ENCODE measurements at places on chromosomes 5 and 9. TPM values are rescaled to one million over a fixed set of nuclear protein-coding genes. Genes with fewer than 3 reads are reported as not detected.

LTC4S gene
- total RNA-seq: 2.7 TPM

DNAJC25 gene
- total RNA-seq: 3.5 TPM

PCDHGB7 gene
- total RNA-seq: 0.85 TPM

ADAMTSL2 gene
- 1.7 TPM for total RNA-seq

HMCN2 gene
- total RNA-seq: 0.90 TPM

TAF1L gene
- total RNA-seq: not detected

INSL4 gene
- 0.05 TPM for total RNA-seq

ANKRD55 gene
- 3.5 TPM for total RNA-seq

PCDHGA2 gene
- total RNA-seq: 0.19 TPM

SEMA5A gene
- 2.5 TPM for total RNA-seq

TLX3 gene
- not detected for total RNA-seq

TMEM203 gene
- 20.6 TPM for total RNA-seq

ZFP37 gene
- 2.5 TPM for total RNA-seq

HAND1 gene
- 0.19 TPM for total RNA-seq

AGTPBP1 gene
- 34.7 TPM for total RNA-seq

- DNase-seq: no peak
Measured at GRCh38 chr5:94361832-94362796, 256.3 kb downstream of the KIAA0825 start.

GRCh38 chr5:108168915-108169314, 213.0 kb downstream of the FBXL17 start:
- DNase-seq: no peak

- no peak for DNase-seq
Measured at GRCh38 chr5:106269252-106269843, 1401.4 kb downstream of the EFNA5 start.

DNA sequence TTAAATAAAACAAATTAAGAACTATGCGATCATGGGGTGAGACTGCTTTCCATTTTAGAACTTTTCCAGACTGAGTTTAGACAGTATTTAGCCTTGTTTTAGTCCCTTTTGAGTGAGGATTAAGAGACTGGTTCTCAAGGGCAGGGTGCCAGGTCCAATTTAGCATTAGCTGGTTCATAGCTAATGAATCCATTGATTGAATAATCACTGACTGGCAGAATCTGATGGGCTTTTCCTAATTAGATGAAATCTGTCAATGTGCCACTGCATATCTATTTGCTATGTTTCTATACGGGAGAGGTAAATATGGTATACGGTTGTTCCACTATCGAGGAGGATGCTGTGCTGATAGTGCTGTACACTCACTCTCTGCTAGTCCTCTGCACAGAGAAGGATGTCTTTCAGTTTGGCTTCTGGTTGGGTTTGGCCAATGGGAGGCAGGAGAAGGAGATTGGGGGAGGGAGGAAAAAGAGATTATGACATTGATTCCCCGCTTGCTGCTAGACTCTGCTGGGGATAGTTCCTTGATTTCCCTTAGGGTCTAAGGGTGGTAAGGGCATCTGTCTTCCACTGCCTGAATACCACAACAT, 496.6 kb downstream of the CTNND2 start:
- no peak for DNase-seq

DNA sequence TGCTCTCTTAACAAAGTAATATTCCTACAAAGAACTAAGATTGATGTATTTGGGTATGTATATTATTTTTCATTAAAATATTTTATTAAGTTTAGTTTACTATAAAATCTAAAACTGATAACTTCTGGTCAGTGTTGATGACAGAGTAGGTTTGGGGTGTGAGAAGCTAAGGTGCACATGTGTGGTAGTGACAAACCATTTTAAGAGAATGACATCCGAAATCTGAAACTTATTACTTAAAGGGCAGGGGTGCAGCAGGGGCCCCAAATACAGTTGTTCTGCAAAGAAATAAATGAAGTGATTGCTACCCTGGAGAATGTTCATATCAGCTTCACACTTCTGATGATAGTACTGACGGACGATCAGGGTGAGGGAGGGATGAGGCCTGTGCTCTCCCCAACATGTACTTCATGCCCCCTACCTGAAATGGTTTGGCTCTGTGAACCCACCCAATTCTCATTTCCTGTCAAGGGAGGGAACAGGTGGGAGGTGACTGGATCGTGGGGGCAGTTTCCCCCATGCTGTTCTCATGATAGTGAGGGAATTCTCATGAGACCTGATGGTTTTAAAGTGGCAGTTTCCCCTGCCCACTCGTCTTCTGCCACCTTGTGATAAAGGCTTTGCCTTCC, 125.3 kb upstream of the RFX3 start:
- no peak for DNase-seq

GRCh38 chr9:124392871-124393460, 22.3 kb downstream of the PSMB7 start:
- DNase-seq: no peak

GRCh38 chr5:173625673-173626504, 9.4 kb upstream of the BOD1 start:
- DNase-seq: no peak

DNA sequence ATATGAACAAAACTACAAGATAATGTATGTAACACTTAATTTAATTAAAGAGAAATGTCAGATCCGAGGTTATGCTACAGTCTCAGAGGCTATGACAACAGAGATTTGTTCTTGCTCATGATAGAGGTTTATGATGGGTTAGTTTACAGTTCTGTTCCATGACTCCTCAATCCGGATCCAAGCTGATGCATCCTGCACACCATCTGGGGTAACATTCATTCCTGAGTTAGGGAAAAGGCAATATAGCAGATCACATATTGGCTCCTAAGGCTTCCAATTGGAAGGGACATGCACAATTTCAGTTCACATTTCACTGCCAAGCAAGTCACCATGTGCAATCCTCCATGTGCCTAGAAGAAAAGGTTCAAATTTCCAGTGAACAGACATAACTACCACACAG, 40.4 kb downstream of the ABLIM3 start:
- DNase-seq: no peak

GRCh38 chr9:133862585-133863256, 124.6 kb upstream of the SARDH start:
- no peak for DNase-seq

DNA sequence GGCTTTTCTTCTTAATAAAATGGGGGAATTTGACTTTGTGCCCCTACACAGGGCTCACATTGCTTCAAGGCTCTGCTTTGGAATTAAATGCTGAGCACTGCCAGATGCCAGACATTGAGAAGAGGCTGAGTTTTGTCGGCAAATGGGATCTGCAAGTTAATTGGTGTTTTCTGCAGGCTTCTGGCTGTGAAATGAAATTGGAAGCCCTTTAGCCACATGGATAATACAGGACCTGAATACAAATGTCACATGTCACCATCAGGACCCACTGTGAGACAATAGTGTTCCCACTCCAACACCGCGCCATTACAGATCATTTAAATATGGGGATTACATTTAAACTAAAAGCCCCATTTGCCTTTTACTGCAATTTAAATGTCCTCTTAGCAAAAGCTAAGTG, 164.4 kb downstream of the ZSWIM6 start:
- DNase-seq: no peak

DNA sequence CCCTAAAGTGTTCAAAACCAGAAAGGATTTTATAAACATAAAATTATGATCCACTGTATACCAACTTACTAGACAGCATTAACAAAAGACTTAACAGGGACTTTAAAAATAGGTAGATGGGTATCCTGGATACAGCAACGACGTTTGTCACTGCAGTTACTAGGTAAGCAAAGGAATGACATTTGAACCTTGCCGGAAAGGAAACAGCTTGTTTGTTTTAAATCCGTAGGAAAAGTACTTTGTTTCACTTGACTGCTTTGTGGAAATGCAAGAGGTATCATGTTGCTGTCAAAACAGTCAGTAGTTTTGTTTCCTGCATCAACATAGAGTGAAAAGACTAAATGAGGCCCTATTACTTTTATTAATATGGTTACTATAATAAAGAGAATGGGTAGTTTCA, 122.9 kb downstream of the CDC42SE2 start:
- DNase-seq: no peak

- no peak for DNase-seq
Measured at GRCh38 chr5:377326-377981, 55.9 kb downstream of the AHRR start.

GRCh38 chr5:91382530-91383026, 539 bp downstream of the ARRDC3 start:
- DNase-seq: peak; percentile 87

DNA sequence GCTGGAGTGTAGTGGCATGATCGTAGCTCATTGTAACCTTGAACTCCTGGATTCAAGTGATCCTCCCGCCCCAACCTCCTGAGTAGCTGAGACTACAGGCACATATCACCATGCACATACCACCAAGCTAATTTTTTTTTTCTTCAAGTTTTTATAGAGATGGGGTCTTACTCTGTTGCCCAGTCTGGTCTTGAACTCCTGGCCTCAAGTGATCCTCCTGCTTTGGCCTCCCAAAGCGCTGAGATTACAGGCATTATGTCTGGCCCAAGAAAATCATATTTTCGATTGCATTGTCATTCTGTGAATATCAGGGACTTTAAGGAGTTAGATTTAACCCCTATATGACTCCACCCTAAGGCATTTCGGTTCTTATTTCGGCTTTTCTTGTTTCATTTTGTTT, 116.6 kb downstream of the VPS13A start:
- no peak for DNase-seq

DNA sequence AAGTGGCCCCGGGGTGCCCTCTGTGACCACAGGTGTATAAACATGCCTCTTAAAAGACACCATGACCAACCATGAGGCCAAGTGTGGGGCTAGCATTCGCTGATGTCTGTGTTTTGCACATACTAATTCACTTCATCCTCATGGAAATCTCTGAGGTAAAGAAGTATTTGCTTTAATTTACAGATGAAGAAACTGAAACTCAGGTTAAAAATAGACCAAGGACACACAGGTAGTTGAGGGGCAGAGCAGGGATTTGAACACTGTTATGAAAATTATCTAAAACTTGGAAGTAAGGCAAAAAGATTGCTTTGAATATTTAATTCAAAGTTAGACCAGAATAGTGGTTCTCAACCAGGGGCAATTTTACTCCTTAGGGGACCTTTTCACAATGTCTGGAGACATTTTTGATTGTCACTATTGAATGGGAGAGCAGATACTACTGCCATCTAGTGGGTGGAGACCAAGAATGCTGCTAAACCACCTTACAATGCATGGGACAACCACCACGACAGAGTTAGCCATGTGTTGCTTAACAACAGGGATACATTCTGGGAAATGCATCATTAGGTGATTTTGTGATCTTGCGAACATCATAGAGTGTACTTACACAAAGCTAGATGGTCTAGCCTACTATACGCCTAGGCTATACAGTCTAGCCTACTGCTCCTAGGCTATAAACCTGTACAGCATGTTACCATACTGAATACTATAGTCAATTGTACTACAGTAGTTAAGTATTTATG, 8.0 kb upstream of the FXN start:
- peak; percentile 26 for DNase-seq

- no peak for DNase-seq
Measured at GRCh38 chr5:62115014-62115413, 191.0 kb upstream of the KIF2A start.

DNA sequence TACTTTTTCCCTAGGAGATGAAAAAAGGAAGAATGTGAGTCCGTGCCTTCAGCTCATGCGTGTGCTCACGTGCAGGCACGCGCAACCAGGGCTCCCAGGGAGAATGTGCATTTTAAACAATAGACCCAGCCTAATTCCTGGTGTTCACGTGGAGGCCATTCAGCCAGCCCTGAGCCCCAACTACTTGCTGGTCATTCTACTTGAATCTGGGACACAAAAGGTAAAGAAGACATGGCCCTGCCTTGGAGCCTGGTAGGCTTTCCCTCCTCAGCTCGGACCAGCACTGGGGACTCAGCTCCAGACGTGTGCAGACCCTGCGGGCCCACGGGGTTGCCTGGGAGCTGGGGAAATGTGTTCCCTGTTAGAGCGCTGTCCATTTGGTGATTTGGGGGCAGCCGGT, 125.5 kb downstream of the MVB12B start:
- DNase-seq: no peak

DNA sequence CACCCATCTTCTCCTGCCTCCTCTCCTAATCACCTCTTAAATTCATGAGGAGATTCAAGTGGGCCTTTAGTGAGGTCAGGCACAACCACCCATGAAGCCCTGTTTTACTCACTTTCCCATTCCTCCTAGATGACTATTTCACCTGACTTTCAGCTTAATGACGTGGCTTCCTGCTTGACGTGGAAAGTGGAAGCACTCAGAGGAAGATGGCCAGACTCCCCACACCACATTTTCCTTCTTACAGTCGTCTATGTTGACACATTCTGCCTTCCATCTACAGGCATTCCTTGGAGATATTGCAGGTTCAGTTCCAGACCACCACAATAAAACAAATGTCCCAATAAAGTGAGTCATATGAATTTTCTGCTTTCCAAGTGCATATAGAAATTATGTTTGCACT, 146.4 kb upstream of the TAS2R1 start:
- no peak for DNase-seq

DNA sequence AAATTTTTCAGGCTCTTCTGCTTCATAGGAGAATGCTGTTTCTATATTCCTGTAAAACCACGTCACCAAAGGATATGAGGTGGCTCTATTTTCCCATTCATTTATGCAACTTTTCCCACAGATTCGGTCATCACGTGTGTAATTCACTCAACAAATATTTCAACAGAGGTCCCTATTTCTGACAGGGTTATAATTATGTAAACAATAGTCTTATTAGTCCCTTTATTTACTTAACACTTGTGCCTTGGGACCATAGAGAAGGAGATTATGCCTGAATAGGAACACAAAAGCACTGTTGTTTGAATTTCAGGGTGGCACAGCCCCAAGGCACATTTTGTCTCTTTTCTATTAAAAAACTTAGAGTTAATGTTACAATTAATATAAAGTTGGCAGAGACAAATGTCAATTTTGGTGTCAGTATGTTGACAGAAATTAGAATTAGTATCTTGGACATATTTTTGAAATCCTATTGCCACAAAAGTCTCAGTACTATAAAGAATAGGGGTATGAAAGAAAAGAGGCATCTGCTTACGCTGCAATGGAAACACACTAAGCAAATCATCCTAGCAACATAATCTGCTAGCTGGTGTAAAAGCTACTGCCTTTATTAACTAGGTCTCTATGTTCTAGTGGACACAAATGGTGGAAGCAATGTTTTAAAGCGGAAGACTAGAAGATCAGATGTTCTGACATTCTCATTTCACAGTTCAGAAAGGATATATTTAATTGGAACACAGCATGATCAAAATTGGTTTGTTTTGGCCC, 229.1 kb upstream of the TBCA start:
- no peak for DNase-seq

- no peak for DNase-seq
Measured at GRCh38 chr5:140253985-140254384, 48.9 kb downstream of the PFDN1 start.

DNA sequence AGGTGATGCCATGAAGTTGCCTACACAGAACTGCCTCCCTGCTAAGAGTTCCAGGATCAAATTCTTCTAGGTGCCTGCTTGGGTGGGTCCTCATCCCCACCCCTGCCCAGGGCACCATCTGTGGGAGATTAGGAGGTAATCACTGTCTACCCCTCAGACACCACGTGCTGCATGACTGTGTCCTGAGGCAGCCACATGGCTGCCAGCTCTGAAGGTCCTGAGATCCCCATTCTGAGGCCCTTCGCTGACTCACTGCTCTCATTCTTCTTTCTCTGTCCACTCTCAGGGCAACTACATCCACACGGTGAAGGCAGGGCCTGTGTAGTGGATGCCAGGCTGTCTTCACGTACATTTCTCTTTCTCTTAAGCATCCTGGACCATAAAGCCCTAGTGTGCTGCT, 222.9 kb upstream of the ANKRD55 start:
- no peak for DNase-seq

GRCh38 chr5:10702040-10702629, 58.9 kb downstream of the DAP start:
- DNase-seq: no peak
